ENCODE measurements at places on chromosomes 1 and 21.

- DNase-seq = no peak
Measured at GRCh38 chr1:9646037-9646436, 5.5 kb upstream of the PIK3CD start.

DNA sequence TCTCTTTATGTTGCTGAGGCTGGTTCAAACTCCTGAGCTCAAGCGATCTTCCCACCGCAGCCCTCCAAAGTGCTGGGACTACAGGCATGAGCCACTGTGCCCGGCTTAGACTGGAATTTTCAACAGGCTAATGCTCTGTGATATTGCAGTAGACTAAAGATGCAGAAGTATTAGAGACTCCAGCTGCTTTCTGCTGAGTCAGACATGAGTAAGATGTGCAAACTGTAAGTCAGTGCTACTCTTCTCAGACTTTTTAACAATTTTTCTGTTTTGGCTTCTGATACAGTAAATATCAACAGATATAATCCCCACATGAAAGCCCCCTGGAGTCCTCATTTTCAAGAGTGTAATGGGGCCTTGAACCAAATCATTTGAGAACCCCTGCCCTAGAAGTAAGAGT is 29.3 kb upstream of the NLRP3 start:
- DNase-seq = no peak

GRCh38 chr1:154595621-154596020 is 12.4 kb downstream of the ADAR start:
- DNase-seq = no peak

- no peak for DNase-seq
Measured at GRCh38 chr1:150256554-150257341, 826 bp upstream of the CA14 start.

DNA sequence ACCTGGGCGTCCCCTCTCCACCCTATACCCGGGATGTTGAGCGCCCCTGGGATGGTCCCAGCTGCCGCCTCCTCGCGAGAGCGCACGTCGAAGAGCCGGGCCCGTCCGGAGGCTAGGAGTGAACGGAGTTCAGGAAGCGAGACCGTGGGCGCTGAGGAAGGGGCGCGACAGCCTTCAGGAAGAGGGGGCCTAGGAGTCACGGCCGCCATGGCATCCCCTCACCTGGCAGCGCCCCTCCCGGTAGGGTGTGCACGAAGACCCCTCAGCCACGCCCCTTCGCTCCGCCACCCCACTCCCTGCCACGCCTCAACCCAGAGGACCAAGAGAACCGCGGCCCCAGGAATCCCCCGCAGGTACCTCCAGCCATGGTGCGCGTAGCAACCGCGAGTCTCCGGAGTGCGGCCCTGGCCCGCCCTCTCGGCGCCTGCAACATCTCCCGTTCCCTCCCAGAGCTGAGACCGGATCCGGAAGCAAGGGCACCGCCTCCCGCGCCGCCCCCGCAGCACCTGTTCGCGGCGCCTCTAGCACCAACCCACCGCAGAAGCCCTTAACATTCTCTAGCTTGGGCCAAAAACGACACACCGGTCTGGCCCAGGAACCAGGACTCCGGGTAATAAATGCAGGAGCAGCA is at the start of gene TSTD1:
Gene TSTD1 (minus strand): TSS at position 442 of the 631 bp plus-strand sequence. CDS start 75 bp downstream, at position 367.
- DNase-seq = peak; percentile 80

DNA sequence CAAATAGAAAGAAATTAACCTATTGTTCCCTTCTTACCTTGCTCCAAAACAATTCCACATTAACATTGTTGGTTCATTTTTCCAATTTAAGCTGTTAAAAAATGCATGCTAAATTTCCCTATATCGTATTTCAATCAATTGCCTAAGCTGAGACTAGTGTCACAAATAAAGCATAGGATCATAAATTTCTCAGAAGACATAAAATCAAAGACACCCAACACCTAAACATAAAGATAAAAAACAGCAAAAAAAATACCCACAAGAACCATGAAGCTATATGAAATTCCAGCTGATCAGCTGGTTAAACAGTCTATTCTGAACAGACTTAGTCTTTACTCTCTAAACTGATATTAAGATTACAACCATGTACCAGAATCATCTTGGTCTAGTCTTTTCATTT is 32.3 kb downstream of the ACBD6 start:
- DNase-seq = no peak

GRCh38 chr21:34814529-34814951 is 145.7 kb downstream of the CLIC6 start:
- DNase-seq = no peak

DNA sequence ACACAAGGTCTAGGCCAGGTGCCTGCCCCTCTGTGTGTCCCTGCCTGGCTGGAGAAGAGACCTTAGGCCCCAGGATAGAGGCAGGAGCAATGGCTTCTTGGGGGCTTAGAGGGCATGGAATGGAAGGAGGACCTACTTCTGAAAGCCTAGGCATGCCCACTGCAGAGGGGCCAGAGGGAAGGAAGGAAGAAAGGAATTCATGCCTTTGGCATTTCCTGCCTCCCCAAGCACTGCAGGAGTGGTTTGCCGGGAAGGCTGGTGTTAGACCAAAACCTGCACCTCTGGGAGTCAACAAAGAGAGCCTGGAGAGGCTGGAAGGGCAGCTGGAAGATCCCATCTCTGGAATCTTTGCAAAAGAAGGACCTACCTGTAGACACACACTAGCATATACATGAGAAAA is 50.7 kb upstream of the KCNE2 start:
- no peak for DNase-seq

- DNase-seq = no peak
Measured at GRCh38 chr1:229897501-229897900, 169.5 kb upstream of the GALNT2 start.

GRCh38 chr21:25387665-25388064 is 219.6 kb downstream of the MRPL39 start:
- no peak for DNase-seq

DNA sequence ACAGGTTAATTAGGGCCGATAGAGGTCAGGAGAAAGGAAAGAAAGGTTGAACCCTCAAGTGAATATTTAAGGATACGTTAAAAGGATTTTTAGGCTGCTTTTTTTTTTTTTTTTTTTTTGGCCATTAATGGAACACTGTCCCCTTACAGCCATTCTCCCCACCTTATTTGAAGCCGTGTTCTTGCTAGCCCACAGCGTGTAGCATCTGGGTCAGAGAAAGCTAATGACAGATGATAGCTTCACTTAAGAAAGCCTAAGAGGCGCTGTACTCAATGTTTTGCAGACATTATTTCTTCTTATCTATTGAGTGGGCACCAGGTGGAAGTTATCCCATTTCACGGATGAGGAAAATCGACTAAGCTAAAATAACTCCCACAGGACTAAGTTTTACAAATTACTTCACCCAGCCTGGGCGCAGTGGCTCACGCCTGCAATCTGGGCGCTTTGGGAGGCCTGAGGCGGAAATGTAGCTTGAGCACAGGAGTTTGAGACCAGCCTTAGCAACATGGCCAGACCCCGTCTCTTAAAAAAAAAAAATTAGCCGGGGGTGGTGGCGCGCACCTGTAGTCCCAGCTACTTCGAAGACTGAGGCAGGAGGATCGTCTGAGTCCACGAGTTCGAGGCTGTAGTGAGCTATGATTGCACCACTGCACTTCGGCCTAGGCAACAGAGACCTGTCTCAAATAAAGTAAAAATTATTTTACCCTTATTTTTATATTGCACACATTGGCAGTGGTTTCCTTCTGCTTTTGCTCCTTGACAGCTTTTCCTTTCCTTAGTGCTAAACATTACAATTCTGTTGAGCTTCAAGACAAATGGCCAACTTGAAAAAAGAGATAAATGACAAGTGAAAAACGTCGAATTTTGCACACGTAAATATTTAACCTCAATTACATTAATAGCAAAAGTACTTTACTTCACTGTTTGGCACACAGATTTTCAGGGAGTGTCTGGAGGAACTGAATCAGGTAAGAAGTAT is 1.1 kb upstream of the PHTF1 start:
- DNase-seq = no peak

DNA sequence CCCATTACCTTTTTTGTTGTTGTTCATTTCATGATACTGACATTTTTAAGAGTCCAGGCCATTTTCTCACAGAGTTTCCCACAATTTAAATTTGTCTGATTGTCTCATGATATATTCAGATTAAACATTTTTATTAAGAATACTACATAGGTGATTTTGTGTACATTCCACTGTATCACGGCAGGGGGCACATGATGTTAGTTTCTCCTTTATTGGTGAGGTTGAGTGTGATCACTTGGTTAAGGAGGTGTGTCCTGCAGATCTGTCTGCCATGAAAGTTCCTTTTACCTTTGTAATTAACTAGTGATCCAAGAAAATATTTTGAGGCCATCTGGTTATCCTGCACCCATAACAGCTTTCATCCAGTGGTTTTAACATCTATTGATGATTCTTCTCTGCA is 11.8 kb downstream of the RTCA start:
- peak; percentile 3 for DNase-seq

DNA sequence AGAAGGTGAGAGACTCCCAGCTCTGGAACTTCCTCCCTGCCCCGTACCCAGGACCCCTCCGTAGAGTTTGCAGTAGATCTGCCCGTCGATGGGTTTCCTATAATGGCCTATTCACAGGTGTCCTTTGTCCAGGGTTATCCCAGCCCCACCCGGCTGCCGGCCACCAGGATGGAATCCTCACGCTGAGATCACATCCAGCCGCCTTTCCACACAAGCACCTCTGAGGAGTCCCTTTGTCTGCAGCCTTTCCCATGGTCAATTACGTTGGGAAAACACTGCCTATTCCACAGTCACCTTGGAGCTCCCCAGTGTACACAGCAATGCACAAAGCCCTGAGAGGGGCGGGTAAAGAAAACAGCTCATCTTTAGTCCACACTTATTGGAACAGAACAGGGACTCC is 190.0 kb upstream of the EDN2 start:
- no peak for DNase-seq

GRCh38 chr1:71918630-71919029 is 363.7 kb downstream of the NEGR1 start:
- no peak for DNase-seq

DNA sequence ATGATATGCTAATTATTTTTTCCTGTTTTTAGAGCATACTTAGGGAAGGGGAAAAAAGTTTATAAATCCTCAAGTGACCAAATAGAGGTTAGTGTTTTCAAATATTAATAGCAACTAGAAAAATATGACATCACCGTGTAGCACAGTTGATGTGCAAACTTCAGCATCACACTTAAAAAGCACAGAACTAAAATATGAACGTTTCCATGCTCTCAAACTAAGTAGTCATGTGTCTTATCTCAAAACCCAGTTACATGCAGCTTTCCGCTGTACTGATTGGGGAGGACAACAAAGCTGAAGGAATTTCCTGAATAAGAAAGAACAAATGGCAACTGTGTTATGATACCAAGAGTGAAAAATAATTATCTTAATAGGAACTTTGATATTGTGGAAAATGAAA is 903.7 kb downstream of the ADGRL2 start:
- DNase-seq = no peak

- no peak for DNase-seq
Measured at GRCh38 chr1:114585231-114585630, 3.8 kb upstream of the BCAS2 start.

DNA sequence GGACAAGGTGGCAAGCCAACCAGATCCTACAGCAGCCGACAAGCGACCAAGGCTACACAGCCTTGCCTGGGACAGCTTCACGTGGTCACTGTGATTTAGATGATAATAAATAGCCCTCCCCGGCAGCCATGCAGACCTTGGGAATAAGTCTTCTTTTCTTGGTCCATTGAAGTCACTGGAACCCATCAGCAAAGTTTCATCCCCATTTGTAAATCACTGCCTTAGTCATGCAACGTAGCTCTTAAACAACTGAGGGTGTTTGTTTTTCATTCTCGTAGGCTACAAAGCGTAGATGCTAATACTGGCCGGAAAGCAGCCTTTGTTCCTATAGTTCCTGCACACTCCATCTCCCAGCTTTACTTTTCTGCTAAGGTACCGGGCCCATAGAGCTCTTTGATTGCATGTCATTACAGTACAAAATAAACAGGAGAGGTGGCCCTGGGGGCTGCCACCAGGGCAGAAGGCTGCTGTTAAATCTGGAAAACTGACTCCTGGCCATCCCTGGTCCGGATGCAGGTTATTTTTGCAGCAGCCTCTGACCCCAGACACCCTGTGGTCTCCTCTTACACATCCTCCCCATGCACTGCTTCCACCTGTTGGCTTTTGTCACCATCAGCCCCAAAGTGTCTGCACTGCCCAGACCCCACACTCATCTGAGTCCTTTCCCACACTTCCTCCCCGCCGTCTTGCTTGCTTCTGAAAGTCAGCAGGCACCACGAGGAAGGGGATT is 105.5 kb downstream of the TOMM20 start:
- DNase-seq = no peak

DNA sequence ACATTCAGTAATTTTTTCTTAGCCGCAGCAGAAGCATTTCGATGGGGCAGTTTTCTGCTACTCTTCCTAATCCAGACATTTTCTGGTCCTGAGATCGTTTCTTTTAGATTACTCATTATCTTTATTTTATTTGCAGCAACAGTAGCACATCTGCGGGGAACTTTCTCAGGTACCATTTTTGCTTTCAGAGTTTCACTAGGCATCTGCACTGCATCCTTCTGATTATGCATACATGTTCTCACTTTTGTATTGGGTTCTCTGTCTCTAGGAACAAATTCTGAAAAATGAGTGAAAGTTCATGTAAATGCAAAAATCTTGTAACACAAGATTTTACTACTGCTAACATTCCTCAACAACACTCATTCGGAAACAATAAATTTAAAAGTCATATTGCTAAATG is 3.9 kb upstream of the PSMG1 start:
- no peak for DNase-seq

DNA sequence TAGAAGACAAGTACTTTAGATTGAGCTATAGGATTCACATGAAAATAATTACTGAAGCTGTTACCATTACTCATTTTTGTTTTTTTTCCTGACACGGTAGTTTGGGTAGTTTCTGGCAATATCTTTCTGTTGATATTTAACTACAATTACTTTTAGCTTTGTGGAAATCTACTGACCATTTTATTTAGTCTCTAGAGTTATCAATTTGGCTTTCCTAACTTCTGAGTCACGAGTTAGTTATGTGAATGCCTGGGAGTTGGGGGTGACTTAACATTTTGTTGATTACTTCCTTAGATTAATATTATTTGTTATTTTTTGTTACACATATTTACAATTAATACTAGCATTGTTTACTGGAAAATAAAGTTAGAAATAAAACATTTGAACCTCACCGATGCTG is 160.6 kb downstream of the HMCN1 start:
- DNase-seq = no peak

DNA sequence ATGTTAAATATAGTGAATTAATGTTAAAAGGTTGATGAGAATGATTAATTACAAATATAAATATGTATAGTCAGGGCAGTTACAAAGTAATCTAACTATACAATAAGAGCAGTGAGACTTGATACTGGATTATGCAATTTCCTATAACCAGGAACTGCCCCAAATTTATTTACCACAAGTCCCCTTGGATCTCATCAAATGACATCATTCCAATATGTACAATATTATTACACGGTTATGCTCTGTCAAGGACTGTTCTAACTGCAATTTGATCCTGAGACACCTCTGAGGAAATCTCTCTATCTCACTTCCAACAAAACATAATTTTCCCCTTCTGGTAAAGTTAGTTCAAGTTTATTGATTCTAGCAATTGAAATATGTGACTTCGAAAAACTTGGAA is 917.6 kb downstream of the NCAM2 start:
- no peak for DNase-seq

- no peak for DNase-seq
Measured at GRCh38 chr1:101632548-101633272, 364.0 kb downstream of the OLFM3 start.

- peak; percentile 38 for DNase-seq
Measured at GRCh38 chr1:38527373-38527966, 332.1 kb downstream of the RRAGC start.

GRCh38 chr1:58765441-58765840 is 18.4 kb downstream of the JUN start:
- DNase-seq = no peak

GRCh38 chr1:207925210-207925609 is 14.3 kb upstream of the CD34 start:
- no peak for DNase-seq

GRCh38 chr1:209607102-209607794 is 23.7 kb downstream of the CAMK1G start:
- no peak for DNase-seq

All from activated CD4-positive, alpha-beta T cell treated with anti-CD3 and anti-CD28 coated beads for 24 hours (primary cell).